ENCODE measurements at places on chromosomes 11 and 22.

GRCh38 chr11:63909591-63910506 lies 7.1 kb downstream of the RCOR2 start:
- DNase-seq, result no peak

GRCh38 chr11:65478388-65479183 lies 20.3 kb upstream of the MALAT1 start:
- DNase-seq, result no peak

- no peak for DNase-seq
Observed at GRCh38 chr11:29352273-29352795, 664.5 kb downstream of the KCNA4 start.

- no peak for DNase-seq
Observed at GRCh38 chr11:110089617-110090282, 3.4 kb upstream of the ZC3H12C start.

DNA sequence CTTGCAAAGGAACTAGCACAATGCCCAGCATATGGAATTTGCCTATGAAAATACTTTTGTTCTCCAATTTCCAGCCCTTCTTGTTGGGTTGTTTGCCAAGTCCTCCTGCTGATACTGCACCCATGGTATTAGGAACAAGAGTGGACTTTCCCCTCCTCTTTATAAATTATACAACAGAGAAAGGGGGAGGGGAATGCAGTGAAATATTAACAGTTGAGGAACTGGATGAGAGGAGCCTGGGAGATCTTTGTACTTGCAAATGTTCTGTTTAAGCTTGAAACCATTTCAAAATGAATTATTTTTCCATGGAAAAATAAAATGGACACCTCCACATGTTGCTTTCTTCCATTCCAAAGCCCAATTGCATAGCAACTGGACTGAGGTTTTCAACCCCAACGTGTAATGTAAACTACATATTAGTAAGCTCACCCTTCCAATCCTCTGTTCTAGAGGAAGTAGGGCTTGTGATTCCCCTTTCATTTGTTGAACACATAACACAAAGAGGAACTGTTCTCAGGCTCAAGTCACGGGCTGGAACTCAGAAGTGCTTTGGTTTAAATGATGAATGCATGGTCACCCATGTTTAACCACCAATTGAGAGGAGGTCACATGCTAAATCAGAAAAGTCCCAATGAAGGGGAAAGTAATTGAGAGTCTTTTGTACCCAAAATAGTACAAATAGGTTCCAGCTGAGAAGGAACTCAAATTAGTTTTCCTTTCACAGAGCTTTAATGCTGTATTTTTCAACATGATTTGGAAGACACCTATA lies 66.2 kb upstream of the ZC3H12C start:
- no peak for DNase-seq
